ENCODE measurements at places on chromosomes 6 and 20.

- no peak for DNase-seq
Observed at GRCh38 chr6:162181111-162181510, 546.5 kb downstream of the PRKN start.

DNA sequence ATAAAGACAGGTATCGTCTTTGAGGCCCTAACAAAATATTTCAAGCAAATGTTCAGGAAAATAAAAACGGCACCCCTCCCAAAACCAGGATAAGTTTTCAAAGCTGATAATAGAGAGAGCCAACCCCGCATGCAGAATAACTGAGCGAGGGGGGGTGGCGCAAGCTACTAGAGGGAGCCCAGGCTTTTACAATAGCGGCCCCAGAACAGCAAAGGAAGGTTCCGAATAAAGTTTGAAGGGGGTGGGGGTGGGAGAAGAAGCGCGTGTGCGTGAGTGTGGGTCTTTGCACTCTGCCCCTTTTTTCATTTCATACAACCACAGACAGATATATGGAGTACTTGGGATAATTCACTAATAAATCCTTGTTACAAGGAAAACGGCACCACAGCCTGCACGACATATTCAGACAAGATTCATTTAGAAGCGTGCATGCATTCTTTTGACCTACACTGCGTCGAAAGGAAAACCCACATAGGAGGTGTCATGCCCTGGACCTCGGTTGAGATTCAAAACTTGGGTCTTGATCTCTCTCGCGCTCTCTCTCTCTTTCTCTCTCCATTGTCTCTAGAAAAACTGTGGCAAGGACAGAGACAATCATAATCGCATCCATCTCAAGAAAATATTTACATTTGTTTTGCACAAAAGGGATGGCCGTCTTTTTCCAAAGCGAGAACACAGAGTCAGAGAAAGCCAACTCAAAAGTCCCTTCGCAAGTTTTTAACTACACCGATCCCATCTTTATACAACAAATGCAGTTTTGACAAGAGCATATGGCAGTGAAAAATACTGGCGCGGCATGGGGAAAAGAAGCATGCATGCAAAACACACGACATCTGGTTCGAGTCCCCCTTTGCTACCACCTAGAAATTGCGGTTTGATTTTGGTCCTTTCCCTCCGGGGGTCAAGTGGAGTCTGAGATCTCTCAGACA, 1.6 kb downstream of the OLIG3 start:
- DNase-seq = no peak

- DNase-seq = no peak
Observed at GRCh38 chr6:128131036-128131435, 230.2 kb upstream of the THEMIS start.

DNA sequence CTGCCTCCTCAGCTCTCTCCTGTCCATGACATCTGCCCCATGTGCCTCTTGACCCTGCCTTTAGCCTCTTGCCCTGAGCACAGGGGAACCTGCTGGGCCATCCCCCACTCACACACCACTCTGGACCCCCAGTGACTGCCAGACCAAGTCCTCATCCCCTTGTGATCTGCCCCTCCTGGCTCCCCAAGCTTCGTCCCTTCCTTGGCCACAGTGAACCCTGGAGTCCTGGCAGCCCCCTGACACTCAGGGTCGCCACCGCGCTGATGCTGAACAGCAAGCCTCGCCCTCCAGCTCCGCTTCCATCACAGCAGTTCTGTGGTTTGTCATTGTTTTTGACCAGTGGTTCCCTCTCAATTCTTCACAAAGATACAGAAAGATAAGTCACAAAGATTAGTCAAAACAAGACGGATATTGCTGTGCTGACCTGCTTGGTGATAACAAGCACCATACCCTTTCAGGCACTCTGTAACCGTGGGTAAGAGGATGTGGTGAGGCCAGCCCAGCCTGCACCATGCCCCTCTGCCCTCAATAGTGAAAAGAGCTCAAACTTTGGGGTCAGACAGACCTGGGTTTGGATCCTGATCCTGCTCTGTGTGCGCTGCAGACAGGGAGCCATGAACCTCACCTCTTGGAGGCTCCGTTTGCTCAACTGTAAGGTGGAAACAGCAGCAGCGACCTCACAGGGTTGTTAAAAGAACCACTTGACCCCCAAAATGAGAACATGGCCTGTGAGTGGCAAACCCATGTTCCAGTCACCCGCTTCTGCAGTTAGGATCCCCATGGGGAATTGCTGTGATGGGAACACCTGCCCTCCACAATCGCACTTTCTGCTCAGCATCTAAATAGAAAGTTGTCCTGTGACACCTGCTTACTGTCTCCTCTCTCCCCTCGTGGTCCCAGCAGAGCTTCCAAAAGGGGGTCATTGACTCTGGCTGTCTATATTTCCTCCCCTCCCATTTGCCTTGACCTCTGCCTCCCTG, 114.5 kb downstream of the TOX2 start:
- DNase-seq = no peak

DNA sequence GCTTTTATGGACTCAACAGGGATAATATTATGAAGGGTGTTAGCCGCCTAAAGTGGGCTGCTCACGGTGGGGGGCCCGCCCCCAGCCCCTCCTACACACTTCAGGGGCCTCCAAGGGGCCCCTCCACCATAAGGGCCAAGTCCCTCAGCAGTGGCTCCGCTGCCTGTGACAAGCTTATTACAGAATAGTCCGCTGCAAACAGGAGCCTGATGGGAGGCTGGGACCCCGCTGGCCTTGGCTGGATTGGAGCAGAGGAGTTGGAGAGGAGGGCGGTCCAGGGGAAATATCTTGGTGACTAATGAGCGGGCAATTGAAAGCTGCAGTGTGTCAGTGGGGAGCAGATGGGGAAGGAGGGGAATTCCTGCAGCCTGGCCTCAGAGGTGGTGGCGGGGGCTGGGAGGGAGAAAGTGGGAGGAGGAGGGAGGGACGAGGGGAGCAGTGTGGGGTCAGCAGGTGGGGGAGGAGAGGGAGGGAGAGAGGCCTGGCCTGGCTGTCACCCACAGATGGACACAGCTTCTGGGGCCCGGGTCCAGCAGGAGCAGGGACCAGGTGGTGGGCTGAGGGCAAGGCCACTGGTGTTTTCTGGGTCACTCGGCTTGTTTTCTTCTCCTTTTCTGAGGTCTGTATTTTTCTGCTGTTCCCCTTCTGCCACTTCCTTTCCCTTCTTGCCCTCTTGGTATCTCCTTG, 57.6 kb upstream of the FOXP4 start:
- no peak for DNase-seq

DNA sequence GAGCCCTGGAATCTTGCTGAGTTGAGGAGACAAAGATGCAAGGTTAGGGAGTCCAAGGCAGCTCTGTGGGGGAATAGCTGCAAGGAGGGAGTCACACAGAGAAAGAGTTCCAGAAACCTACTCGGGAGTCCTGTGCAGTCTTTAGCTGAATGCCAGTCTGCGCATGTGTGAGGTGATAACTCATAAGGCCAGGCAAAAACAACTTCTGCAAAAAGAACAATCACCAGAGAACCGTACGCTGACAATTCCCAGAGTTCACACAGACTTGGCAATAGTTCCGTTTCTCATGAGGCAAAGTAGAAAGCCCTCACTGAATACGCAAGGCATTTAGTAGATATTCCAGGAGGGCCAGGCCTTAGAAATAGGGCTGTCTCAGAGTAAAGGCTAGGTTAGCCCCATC, 135.2 kb upstream of the TAB2 start:
- DNase-seq = no peak

GRCh38 chr6:10014557-10014956, 400.3 kb downstream of the TFAP2A start:
- no peak for DNase-seq

DNA sequence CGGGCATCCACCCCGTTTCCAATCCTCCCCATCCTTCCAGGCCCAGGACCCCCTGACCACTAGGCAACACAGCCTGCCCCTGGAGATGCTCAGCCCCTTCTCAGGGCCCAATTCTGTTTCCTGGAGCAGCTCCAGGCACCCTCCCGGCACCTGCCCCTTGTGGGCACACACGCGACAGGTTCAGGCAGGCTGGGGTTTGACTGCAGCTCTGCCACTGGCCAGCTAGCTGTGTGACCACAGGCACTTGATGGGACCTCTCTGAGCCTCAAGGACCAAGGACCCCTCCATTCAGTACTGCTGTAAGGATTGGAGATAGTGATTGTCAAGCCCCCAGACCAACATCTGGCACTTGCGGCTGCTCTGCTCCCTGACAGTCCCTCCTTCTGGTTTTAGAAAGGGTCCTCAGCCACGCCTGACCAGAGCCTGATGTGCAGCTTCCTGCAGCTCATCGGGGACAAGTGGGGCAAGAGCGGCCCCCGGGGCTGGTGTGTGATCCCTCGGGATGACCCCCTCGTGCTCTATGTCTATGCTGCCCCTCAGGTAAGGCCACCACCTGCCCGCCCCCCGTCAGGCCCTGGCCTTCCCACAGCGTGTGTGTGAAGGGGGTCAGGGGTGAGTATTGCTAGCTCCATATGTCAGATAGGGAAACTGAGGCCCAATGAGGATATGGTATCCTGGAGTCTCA, 21.7 kb downstream of the FGD2 start:
- DNase-seq = no peak

- no peak for DNase-seq
Observed at GRCh38 chr6:1798303-1798964, 188.7 kb downstream of the FOXC1 start.

DNA sequence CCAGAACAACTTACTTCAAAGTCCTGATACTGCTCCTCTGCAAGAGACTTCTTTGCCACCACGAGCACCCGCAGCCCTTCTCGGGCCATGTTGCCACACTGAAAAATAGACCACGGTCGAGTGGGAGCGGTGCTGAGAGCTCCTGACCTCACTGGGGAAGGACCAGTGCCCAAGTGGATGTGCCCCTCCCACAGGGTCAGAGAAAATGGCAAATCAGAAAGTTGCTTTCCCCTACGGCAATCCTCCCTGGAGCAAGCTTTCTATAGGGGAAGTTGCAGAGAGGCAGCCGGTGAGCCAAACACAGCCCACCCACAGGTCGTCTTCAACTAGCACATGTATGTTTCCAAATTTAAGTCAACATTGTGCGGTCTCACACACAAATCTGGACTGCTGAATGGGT, 85.1 kb upstream of the NFATC2 start:
- no peak for DNase-seq

DNA sequence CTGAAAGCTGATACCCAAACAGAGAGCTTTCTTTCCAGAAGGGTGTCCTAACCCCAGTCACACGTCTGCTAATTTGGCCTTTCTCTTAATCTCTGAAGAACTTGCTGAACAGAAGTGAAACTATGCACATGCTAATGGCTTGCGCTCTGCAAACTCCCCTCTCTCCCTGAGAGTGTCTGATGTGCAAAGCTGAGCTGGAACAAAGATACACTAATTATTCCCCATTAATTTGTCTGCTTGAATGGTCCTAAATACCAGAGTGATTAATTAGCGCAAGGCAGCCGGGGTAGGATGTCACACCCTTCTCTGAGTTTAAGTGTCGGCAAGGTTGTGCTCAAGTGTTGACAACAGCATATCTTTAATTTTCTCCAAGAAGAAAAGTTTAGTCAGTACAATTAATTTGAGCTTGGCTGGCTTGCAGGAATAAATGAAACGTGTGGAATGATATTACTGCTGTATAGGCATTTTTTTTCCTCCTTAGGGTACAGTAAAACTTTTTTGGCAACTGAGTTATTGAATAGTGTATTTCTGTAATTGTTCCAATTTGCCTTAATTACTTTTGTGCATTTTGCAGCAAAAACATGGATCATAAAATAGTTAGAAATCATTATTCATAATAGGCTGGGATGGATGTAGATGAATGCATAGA, 715.9 kb upstream of the POU3F2 start:
- DNase-seq = no peak

GRCh38 chr6:75283907-75284631, 523 bp downstream of the TMEM30A start:
- no peak for DNase-seq

- DNase-seq = no peak
Observed at GRCh38 chr6:107769053-107769658, 55.0 kb downstream of the SCML4 start.

DNA sequence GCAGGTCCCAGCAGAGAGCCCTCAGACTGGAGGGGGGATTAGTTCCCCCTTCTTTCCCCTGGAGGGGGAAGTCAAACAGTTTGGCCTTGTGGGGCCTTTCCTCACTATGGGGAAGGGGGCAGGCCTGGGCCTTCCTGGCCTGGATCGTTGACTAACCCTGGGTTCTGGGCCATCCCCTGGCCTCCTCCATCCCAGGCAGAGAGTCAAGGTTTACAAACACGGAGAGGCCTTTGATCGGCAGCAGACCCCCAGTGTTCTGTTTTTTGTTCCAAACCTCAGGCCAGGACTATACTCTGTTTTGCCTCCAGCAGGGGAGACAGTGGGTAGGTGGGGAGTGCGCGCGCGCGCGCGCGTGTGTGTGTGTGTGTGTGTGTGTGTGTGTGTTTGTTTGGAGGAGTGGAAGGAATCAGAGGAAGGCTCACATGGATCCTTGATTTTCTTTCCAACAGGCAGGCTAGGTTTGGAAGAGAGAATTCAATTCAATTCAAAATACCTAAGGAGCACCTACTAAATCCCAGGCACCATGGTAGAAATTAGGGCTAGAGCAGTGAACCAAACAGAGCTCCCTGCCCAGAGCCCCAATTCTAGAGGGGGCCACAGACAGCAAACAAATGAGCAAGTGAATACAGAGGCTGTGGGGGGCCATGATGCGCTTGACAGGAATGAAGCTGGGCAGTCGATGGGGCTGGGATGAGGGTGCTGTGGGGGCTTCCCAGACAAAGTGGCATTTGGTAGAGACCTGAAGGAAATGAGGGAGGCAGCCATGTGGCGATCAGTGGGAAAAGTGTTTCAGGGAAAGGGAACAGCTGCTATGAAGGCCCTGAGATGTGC, 14.8 kb downstream of the TP53RK start:
- no peak for DNase-seq

- no peak for DNase-seq
Observed at GRCh38 chr20:62321521-62321948, 18.7 kb downstream of the ADRM1 start.

DNA sequence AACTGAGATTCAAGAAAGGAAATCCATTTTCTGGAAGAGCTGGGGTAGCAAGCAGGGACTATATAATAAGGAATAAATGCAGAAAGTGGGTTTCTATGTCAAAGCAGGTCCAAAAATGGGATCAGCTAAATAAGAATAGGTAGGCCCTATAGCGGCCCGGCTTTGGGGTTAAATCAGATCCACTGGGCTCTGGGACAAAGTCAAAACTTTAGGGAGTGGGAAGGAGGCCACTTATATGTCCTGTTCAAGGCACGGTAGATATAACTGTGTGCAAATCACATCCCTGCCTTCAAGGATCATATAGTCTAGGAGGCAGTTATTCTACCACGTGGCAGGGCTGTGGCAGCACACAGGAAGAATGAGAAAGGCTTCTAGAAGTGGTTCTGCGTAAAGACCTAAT, 191.4 kb upstream of the CDYL start:
- DNase-seq = no peak

GRCh38 chr20:45407067-45407745, 883 bp upstream of the DBNDD2 start:
- no peak for DNase-seq

DNA sequence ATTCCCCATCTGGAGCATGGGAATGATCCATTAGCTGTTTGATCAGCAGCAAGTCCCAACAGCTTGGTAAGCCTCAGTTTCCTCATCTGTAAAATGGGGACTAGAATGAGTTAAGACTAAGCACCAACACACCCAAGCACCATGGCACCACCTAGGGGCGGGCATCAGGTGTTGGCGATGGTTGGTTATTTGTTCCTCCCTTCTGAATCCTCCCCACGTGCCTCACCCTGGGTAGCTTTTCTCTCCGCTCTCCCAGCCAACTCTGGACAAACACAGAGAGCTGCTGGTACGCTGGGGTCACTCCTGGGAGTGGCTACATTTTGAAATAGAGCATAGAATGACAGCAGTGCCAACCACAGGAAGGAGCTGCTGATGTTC, 13.3 kb upstream of the ITPR3 start:
- no peak for DNase-seq

GRCh38 chr20:32977281-32978008, 26.8 kb downstream of the SUN5 start:
- DNase-seq = no peak

- no peak for DNase-seq
Observed at GRCh38 chr6:165049362-165049761, 260.0 kb downstream of the C6orf118 start.
